ENCODE measurements at places on chromosomes 11 and 22.

- DNase-seq: no peak
Observed at GRCh38 chr11:88281317-88281712, 56.2 kb downstream of the CTSC start.

DNA sequence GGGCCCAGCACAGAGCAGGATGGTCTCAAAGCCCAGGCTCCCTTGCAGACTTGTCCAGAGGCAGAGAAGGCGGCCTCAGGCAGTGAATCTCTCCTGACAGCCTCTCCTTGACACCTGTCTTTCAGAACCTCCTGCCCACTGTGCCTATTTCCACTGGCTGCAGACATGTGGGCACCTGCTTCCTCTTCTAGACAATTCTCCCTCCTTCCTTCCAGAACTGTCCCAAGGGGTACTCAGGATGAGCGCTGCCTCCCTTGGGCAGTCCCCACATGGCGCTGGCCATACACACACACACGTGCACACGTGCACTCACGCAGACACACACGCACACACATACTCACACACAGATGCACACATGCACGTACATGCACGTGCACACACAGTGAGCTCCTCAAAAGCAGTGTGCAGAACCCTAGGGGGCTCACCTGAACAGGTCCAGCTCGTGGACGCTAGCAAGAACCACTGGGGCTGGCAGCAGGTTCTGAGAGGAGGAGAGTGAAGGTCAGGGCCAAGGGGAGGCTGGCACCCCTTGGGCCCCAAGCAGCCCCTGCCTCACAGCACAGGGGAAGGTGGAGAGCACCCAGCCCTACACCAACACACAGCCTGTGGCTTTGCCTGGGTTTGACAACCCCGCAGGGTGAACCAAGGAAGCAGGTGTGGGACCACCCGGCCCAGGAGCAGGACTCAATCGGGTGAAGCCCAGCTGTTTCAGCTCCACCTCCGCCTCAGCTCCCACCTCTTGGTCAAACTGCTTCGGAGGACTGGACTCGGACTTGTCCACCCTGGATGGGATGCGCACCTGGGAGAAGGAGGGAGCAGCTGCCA is 8.1 kb upstream of the PLXNB2 start:
- no peak for DNase-seq

- DNase-seq: no peak
Observed at GRCh38 chr22:19823191-19823901, 31.3 kb downstream of the GNB1L start.

DNA sequence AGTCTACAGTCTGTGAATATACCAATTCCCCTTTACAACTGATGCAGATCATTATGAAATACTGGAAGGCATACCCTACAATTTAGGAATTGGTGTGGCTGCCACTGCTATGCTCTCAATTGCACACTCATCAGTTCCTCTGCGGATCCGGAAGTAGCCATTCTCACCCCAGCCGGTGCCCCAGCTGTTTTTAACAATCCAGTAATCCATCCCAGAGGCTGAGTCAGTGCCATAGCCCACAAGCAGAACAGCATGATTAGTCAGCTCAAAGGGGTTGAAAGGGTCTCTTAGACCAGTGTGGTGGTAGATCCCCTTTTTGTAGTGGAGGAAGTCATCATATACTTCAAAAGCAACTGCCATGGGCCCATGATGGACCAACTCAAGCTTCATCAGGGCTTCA is 43.6 kb downstream of the CTSC start:
- DNase-seq: no peak

GRCh38 chr11:59550368-59550841 is 39.1 kb downstream of the OR4D9 start:
- peak; percentile 65 for DNase-seq

- DNase-seq: no peak
Observed at GRCh38 chr11:76598426-76598839, 72.1 kb downstream of the LRRC32 start.

DNA sequence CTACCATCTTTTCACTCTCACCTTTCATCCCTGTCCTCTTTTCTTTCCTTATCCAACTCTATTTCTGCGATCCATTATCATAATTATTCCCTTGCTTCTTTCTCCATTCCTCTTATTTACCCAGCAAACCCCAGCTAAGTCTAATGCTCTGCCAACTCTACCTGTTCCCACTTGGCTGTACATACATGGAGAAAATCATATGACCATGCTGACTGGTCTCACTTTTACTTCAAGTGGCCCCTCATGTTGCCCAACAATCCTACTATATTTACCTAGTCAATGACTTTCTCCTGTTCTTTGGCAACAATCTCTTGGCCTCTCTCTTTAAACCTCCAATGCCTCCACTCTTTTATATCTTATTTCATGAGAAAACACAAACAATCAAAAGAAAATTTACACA is 94.1 kb downstream of the USP35 start:
- DNase-seq: no peak

GRCh38 chr22:27580311-27580897 is 221.2 kb downstream of the MN1 start:
- DNase-seq: no peak

DNA sequence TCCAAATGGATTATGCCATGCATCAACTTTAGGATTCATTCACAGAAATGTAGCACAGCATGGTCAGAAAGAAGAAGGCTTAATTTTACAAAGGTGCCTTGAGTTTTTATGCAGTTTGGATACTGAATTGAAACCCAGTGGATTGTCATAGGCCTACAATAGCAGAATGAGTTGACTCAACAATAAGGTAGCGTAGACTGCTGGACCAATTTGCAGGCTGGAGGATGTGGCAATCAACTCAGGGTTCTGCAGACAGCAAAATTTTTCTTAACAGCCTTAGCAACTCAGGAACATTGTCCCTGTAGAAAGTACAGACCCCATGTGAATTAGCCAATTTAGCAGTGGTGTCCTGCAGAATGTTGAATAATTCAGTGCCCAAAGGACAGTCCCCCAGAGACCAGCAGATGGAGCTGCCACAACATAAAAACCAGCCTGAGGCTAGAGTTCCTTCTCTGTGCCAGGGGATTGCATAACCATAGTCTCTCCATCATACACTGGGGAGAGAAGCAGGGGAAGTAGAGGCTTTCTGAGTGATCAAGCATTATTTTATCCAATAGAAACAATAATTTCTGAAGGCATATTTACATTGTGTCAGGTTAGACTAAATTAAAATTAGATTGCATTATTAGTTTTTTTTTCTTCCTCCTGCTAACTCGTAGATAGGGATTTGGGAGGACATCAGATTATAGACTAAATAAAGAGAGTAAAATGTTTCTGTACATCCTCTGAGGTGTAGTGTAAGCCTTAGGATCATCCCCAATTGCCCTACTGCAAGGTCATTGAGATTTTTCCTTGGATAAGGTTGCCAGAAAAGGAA is 20.3 kb upstream of the MRPL17 start:
- no peak for DNase-seq

GRCh38 chr11:10304495-10305261 is at the start of gene ADM:
ADM (plus strand) TSS chr11:10305073; CDS start chr11:10305701, 628 bp downstream.
- DNase-seq: no peak

GRCh38 chr11:105156231-105156630 is 16.7 kb upstream of the CARD18 start:
- DNase-seq: no peak

DNA sequence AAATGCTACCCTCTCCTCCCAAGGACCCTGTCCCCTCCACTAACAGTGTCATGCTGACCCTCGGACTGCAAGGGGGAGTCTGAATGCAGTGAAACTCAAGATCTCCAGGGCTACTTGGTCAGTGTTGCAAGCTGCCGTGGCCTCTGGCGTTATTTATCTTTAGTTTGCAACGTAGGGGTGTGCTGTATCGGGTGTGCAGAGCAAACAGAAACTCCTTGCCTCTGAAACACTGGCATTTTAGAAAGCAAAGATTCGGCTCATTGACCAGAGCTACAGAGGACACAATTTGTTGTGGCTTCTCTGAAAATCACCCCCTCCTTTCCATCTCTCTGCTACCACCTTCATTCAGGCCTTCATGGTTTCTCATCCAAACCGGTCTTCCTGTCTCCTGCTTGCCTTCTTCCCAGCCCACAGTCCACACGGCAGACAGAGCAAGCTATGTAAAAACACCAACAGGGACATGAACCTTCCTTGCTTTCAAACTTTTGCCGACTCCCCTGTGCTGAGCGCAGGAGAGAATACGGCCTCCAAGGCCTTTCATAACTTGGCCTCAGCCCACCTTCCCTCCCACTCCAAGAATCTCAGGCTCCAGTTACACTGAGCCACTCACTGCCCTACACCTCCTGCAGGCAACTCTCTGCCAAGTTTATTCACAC is 14.9 kb downstream of the FZD4 start:
- DNase-seq: no peak

- no peak for DNase-seq
Observed at GRCh38 chr11:130858215-130858614, 58.1 kb downstream of the SNX19 start.

- DNase-seq: no peak
Observed at GRCh38 chr11:62671236-62671607, 251 bp upstream of the UQCC3 start.

GRCh38 chr11:111283945-111284481 is 14.3 kb upstream of the POU2AF3 start:
- DNase-seq: no peak

- no peak for DNase-seq
Observed at GRCh38 chr11:67320011-67320410, 16.7 kb downstream of the SSH3 start.

DNA sequence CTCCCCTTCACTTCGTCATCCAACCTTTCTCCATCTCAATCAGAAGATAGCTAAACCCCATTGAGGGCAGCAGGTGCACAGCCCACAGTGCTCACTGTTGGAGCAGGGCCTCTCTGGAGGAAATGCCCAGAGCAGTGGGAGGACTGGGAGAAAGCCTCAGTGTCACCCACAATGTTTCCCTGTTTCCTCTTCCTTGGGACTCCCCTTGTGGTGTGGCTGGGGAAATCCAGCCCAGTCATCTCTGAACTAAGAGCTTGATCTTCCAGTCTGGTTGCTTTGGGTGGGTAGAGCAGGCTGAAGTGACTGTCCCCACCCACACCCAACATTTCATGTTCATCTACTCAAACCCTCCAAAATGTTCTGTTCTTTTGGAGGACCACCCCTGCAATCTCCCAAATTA is 29.8 kb upstream of the EED start:
- DNase-seq: no peak

DNA sequence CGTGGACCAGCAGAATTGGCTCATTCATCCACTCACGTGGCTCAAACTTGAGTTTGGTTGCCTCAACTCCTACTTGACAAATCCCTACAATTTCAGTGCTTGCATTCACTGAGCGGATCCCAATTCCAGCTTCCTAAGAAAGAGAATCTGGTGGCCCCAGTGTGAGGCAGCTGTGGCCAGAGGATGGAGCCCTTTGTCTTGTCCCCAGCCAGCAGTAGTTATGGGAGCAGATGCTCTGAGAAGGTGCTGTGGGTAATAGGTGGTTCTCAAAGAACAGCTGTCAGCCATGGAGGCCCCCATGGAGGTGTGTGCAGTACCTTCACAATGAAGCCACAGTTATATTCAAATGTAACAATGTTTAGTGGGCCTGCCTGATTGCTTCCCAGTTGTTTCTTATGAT is 39.3 kb downstream of the KREMEN1 start:
- no peak for DNase-seq

- no peak for DNase-seq
Observed at GRCh38 chr11:91158891-91159537, 936.2 kb upstream of the CHORDC1 start.

- DNase-seq: no peak
Observed at GRCh38 chr11:73968356-73968966, 14.2 kb downstream of the UCP2 start.

GRCh38 chr11:27468995-27469695 is 3.4 kb downstream of the LGR4 start:
- DNase-seq: no peak

DNA sequence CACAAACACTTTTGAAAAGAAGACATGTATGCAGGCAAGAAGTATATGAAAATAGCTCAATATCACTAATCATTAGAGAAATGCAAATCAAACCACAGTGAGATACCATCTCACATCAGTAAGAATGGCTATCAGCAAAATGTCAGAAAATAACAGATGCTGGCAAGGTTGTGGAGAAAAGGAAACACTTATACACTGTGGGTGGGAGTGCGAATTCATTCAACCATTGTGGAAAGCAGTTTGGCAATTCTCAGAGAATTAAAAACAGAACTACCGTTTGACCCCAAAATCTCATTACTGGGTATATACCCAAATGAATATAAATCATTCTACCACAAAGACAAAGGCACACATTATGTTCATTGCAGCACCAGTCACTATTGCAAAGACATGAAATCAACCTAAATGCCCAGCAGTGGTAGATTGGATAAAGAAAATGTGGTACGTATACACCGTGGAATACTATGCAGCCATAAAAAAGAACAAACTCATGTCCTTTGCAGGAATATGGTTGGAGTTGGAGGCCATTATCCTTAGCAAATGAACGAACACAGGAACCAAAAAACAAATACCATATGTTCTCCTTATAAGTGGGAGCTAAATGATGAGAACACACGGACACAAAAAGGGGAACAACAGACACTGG is 18.5 kb downstream of the MMP13 start:
- DNase-seq: no peak

- DNase-seq: no peak
Observed at GRCh38 chr11:64415996-64416728, 57.2 kb downstream of the RPS6KA4 start.

DNA sequence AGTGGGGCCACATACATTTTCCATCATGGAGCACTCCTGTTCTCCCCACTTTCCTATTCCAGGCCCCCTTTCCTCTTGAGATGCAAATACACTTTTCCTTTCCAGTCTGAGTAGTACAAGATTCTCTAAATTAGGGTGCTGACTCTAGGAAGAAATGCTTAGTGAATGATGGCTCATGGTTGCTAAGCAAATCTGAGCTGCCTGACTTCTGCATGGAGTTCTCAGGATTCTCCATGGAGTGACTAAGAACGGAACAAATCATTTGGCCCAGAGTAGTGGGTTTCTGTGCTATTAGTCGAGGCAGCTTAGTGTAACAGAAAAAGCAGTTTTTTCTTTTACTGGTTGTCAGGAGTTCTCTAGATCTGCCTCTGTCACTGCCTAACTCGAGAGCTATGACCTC is 65.4 kb upstream of the NTM start:
- no peak for DNase-seq

- no peak for DNase-seq
Observed at GRCh38 chr11:19691815-19692500, 20.7 kb upstream of the NAV2 start.

GRCh38 chr11:101617735-101618332 is 34.0 kb upstream of the TRPC6 start:
- DNase-seq: no peak

DNA sequence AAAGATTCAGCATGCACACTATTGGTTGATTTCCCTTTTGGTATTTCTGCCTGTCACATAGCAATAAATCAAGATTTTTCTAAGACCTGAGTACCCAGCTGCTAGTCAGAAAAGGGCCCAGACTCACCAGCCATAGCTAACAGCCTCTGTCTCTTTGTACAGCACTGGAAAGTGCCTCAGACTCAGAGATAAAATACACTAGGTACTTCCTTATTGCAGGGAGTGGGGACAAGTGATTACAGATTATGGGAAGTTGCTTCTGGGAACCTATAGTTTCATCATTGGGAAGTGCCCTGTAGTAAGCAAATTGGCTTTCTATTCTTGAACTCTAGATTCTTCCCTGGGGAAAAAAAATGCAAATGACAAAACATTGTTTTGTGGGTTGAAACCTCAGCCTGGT is at the start of gene CASP5:
Gene CASP5 (minus strand): TSS at position 166 of the 400 bp plus-strand sequence. CDS start 32 bp downstream, at position 134.
- no peak for DNase-seq

Measured in stimulated activated CD8-positive, alpha-beta memory T cell treated with anti-CD3 and anti-CD28 coated beads, Interleukin-4, amount 100 ng/mL, for 1 hour (primary cell).